ENCODE measurements at places on chromosomes 5 and 9.

- DNase-seq = no peak
These were observed 75.6 kb upstream of the SLC44A1 start for GRCh38 chr9:105168870-105169319.

DNA sequence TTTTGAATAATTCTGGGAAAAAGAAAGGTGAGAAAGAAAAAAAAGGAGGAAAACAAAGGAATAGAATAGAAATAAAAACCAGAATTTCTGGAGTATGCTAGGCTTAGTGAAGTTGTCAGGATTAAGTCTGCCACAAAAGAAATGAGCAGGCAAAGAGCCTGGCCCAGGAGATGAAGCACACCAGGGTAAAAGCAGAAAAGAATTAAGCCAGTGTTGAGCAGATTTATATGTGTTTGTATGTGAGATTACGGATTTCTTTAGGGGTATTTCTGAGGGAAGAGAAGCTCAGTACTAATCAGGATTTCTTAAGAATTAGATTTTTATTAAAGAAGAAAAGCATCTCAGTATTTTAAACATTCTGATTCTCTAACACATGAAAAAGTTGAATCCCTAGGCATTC, 74.5 kb downstream of the MRPS27 start:
- DNase-seq = no peak

DNA sequence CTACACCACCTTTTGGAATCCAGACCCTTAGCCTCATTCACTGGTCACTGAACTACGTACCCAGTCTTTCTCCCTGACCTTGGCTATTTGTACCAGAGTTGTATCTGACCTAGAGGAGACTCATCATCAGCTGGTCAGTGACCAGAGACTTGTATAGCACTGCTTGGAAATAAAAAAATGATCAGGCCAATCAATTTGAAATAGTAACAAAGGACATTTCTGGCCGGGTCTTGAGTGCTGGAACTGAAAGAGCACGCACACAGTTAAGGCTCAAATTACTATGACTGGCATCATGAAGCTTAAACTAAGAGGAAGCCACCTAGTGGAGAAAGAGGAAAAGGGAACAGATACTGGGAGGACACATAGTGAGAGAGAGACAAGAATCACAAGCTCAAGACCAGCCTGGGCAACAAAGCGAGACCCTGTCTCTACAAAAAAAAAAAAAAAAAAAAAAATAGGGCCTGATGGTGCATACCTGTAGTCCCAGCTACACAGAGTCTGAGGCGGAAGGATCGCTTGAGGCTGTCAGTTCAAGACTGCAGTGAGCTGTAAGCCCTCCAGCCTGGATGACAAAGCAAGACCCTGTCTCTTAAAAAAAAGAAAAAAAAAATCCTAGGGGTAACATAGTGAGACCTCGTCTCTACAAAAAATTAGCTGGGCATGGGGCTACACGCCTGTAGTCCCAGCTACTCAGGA, 12.8 kb upstream of the SRP19 start:
- peak; percentile 23 for DNase-seq

- DNase-seq = no peak
These were observed 31.3 kb downstream of the ISOC1 start for GRCh38 chr5:129125819-129126218.

GRCh38 chr5:59785676-59786333, 107.7 kb downstream of the PDE4D start:
- DNase-seq = no peak

- DNase-seq = no peak
These were observed 90.2 kb upstream of the SH3GL2 start for GRCh38 chr9:17488662-17489061.

DNA sequence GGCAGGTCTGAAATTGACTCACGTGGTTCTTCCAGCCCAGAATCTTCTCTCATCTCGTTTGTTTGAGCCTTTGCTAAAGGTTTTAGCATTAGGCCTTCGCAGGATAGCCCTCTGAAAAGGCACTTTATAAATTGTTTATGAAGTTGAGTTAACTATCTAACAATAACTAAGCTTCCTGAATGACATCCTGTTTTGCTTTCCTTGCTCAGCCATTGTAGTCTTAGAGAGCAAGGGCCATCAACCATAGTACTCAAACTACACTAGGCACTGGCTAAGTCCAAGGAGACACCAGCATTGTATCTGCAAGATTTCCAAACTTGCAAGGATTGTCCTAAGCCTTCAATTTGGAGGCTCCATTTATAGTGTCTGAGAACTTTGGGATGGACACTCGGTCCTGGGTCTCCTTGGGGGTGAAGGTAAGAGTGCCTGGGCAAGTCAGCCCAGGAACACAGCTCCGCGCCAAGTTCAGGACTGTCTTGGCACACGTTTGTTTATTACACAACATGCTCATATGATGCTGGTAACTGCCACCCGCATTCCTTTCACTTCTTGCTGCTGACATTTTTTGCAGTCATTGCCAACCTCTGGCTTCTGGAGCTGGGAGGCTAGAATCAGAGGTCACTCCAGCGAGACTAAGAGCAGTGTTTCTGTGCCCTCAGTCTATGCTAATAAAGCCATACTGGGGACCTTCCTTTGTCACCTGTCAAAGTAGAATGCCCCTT, 151.1 kb downstream of the ESM1 start:
- DNase-seq = no peak

GRCh38 chr9:100689635-100690034, 111.8 kb downstream of the CAVIN4 start:
- DNase-seq = no peak

- no peak for DNase-seq
These were observed 252.9 kb upstream of the MPDZ start for GRCh38 chr9:13532407-13532806.

- no peak for DNase-seq
These were observed 1.5 kb upstream of the OR1N2 start for GRCh38 chr9:122551371-122551770.

DNA sequence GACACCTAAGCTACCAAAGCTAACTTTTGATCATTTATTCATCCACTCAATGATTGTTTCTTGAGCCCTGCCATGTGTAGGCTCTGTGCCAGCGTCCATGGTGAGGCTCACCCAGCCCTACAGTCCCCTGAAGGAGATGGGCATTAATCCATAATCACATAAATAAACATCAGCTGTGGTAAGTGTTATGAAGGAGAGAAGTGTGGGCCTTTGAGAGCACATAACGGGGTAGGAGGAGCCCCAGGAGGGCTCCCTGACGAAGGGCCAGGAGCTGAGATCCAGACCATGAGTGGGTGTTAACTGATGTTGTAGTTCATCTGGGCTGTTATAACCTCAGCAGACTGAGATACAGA, 53.9 kb upstream of the AFAP1L1 start:
- DNase-seq = no peak

DNA sequence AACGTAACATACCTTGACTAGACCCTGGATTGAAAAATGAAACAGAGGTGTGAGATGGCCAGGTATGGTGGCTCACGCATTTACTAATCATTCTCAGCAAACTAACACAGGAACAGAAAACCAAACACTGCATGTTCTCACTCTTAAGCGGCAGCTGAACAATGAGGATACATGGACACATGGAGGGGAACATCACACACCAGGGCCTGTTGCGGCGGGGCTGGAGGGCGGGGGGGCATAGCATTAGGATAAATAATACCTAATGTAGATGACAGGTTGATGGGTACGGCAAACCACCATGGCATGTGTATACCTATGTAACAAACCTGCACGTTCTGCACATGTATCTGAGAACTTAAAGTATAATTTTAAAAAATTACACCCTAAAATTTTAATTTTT, 15.9 kb downstream of the RAPGEF6 start:
- DNase-seq = no peak

DNA sequence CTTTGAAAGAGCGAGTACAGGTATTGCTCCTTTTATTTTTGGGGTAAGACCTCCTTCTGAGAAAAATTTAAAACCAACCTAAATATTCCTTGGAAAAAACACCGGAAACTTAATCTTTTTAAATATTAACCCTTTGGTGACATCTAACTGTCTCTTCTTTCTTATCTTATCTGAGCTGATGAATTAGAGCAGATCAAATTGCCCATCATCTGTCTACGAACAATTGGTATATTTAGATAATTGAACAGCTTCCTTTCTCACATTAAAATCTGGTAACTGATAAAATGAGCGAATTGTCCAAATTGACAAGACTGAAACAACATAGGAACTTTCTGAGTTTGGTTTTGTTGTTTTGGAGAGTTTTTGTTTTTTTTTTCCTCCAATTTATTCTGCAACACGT, 2.0 kb downstream of the ISL1 start:
- DNase-seq = no peak

DNA sequence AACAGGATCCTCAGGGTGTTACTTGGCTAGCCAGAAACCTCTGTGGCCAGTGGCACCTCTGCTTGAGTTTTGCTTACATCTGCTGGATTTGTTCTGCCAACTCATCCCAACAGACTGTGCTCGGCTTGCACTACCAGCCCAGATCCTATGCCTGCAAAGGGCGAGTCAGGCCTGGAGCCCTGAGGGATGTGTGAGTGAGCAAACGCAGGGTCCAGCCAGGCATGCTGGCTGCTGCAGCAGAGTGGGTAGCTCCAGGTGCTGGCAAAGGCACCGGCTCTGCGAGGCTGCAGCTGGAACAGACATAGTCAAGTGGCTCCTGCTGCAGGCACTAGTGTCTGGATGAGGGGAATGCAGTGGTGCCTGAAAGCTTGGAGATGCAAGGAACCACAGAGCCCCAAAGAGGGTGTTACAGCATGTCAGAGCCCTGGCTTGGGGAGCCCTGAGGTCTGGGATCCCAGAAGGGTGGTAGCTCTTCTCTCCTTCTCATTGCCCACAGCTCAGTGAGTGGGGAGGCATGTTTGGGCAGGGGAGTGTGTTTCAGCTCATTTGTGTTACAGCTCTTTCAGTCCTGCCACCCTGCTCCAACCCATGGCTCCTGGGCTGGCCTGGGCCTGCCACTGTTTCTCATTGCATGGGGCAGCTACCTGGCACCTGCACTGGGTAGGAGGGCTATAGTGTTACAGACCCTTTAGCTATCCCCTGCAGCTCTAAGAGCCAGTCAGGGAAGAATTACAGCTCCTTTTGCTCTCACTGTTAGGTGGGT, 332.6 kb downstream of the TAF11L14 start:
- DNase-seq = no peak

- no peak for DNase-seq
These were observed 63.3 kb downstream of the CARTPT start for GRCh38 chr5:71782393-71782770.

- no peak for DNase-seq
These were observed 566.9 kb upstream of the RGMB start for GRCh38 chr5:98206566-98206965.

GRCh38 chr5:84487963-84488362, 103.3 kb upstream of the EDIL3 start:
- DNase-seq = no peak

DNA sequence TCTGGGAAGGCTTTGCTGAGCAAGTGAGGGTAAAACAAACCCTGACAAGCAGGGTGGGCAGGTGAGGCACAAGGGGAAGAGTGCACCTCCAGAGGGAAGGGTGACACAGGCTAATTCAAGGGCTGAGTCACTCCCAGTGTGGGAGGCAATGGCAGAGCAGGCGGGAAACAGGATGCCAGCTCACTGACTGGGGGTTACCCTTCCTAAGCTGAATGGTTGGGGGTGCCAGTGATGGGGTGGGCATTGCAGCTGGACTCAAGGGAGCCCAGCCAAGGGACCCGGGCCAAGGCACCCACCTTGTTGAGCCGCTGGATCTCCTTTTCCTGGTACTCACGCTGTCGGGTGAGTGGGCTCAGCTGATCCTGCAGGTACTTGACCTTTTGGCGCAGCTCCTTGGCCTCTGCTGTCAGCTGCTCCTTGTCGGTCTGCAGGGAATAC, 18.4 kb downstream of the GPX3 start:
- no peak for DNase-seq

DNA sequence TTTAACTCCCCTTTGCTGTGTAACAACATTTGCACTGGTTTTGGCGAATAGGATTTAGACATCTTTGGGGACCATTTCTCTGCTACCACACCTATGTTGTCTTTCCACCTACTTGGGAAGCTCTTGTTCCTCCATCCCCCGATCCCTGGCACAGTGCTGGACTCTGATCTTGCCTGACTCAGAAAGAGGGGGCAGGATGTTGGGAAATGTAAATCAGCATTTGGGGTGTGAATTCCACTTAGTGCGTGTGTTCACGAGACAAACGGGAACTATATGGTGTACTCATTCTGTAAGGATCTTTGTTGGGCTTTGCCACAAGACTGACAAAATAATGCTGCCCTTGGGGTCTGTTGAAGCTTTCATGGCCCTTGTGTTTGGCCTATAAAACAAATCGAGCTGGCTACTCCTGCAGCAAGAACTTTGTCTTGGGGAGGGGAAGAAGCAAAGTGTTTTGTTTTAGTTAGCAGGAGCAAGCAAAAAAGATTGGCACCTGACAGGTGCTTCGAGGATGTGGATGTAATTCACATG, 18.5 kb downstream of the TMEM268 start:
- DNase-seq = no peak

DNA sequence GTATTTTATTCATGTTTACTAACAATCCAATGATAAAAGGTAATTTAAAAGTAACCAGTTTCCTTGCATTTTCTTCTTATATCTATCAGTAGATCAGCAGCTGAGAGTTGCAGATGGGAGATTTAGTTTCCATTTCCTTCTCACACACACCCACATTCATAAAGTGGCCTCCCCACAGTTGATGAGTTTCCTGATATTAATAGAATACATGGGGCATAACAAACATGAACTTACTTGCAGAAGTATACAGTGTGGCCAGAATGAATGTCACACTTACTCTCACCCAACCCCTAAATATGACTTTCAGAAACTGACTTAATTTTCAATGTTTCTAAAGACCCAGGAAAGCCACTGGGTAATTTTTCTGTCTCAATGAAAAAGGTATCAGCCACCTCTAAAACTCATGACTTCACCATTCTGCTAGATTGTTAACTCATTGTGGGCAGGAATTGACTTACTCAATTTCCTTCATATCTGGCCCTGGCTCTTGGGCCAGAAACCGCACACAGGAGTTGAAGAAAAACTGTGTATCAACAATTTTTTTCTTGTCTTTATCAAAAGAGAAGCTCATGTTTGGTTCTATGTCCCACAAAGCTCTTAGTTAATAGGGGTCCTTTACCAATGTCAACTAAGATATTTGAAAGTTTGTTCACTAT, 63.5 kb upstream of the OSMR start:
- no peak for DNase-seq

- DNase-seq = no peak
These were observed 478.1 kb upstream of the CDH9 start for GRCh38 chr5:27516437-27516836.

DNA sequence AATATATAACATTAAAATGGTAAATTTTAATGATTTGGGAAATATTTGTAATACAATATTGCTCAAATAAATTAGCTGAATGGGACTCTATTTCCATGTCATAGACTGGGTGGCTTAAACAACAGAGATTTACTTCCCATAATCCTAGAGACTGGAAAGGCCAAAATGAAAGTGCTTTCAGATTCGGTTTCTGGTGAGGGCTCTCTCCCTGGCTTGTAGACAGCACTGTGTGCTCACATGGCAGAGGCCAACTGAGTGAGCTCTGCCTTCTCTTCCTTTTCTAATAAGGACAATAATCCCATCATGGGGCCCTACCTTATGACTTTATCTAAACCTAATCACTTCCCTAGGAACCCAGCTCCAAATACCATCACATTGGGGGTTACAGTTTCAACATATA, 196.2 kb downstream of the MARCHF11 start:
- no peak for DNase-seq

- no peak for DNase-seq
These were observed 383.3 kb upstream of the PRR16 start for GRCh38 chr5:120080781-120081180.

Data from GM04503 (cell line).